CD4-positive, alpha-beta memory T cell (primary cell): ENCODE measurements at places on chromosomes 13 and 19.

DNA sequence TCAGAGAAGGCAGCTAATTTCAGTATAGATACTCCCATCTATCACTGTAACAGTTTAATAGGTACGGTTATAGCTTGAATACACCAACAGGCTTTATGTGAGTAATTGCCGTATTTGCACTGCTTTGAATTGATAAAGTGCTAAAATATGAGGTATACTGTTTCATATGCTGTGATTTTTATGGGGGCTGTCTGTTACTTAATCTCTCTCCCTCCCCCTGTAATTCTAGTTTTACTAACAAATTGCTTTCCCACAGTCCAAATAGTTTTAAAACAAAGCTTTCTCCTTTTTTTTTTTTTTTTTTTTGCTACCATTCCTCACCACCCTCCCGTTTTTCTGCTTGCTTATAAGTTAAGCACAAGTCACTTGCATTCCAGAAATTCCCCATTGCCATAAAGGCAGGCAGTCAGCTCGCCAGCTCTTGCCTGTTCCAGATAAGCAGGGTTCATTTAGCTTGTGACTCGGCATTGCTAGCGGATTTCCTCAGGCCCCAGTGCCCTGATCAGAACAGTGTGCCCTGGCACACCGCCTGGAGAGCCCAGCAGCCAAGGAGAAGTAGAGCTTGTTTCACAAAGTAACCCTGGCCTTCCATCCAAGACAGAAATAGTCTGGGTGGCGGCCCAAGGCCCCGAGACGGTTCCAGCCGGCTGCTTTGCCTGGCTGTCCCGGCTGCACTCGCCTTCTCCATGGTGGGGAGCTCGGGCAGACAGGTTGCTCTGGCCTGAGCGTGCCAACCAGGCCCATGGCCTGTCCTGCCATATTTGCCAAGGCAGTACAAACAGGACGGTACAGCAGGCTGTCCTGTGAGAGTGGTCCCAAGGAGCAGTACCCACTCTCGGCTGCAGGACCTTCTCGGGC is 43.5 kb upstream of the NPAS1 start:
- no peak for DNase-seq

DNA sequence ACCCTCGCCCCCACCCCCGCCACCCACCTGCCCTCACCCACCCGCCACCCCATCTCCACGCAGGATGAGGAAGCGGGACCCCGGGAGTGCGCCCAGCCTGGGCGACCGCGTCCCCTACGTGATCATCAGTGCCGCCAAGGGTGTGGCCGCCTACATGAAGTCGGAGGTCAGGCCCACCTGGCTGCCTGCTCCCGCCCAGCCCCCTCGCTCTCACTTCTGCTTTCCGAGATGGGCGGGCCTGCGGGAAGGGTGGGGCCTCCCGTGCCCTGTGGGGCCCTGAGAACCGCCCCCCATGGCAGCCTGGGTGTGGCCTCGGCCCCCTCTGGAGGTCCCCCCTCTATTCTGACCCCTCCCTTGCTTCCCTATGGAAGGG is 3.1 kb upstream of the SPIB start:
- no peak for DNase-seq

- DNase-seq, result peak; percentile 66
Observed at GRCh38 chr19:47032171-47032811, 12.7 kb downstream of the NPAS1 start.

DNA sequence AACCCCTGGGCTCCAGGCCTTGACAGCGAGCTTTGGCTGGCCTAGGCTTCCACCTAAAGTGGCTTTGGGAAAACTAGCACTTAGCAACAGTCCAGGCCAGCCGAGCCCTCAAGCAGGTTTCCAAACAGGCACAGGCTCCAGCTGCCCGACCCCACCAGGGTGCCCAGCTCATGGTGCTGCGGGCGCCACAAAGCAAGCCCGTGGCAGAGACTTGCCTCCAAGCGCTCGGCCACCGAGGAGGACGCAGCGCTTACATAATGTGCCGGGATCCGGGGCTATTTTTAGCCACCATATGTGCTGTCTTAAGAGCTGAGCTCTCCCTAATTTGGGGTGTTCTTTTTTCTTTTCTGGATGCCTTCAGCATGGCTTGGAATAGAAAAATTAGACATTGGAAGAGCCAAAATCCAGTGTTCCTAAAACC is 56.1 kb upstream of the F7 start:
- DNase-seq, result no peak

- no peak for DNase-seq
Observed at GRCh38 chr19:16191216-16191908, 6.2 kb downstream of the FAM32A start.

DNA sequence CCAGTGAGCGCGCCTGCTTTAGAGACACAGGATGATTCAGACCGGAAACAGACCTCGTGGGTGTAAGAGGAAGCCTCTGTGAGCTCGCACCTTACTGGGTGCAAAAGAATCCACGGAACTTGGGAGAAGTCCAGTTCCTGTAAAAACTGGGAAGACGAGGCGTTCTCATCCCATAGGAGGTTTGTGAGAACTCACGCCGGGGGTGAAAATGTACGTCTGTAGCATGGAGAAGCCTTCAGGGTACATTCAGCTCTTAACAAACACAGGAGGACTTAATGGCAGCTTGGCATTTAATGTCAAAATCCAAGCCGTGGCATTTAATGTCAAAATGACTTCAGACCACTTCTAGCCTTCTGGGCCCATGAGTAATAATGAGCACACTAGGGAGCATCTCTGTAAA is 17.4 kb upstream of the OR7D2 start:
- no peak for DNase-seq

DNA sequence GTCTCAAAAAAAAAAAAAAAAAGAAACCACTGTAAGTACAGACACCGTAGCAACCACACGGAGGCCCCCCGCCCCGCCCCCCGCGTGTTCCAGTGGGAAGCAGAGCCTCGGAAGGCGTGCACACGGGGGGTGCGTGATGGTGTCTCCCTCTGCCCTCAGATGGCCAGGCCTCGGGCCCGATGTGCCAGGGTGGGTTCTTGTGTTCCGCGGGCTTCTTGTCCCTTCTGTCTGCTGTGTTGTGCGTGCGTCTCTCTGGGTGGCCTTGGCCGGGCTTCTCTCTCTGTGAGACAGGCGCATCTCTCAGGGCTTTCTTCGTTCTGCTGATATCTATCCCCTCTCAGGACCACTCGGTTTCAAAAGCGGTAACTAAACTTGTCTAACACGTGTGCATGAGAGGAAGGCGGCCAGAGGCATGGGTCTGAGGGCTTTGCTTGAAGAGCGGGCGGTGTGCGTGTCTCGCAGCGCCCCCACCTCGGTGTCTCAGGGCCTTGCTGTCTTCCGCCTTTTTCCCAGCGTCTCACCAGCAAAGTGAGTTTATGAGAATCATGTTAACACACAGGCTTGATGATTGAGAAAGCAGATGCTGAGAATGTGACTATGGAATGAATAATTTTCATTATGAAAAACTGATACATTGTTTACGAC is 12.6 kb downstream of the ATP11A start:
- no peak for DNase-seq

DNA sequence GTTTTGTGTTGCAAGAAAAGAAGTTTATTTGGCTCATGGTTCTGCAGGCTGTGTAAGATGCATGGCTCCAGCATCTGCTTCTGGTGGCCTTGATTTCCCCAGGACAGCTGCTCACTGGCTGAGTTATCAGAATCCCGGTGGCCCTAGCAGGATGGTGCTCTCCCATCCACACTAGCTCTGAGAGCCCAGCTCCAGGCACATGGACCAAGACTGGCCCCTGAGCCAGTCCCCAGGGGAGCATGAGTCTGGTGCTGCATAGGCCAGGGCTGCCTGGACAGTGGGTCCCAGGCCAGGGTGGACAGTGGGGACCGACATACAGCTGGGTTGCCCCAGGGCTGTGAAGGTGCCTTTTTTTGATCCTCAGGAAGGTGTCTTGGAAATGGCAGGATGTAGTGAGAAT is 10.4 kb downstream of the ADGRE2 start:
- DNase-seq, result no peak

DNA sequence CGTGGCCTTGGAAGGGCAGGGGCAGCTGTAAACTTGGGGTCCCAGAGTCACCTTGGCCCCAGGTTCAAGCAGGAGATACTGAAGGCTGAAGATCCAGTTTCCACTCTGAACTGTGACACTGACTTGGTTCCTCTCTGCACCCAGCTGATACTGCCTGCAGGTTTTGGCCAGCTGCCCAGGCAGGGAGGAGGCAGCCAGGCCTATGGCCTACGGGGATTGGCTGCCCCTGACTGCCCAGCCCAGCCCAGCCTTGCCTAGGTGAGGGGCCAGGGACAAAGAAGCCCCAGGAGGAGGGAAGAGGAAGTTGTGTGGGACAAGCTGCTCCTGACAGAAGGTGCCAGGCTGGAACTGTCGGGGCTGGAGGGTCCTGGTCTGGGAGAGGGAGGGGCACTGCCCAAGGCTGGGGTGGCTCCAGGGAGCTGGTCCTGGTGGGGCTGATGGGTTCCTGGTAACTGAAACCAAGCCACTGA is 51.7 kb upstream of the CYP4F8 start:
- DNase-seq, result no peak

DNA sequence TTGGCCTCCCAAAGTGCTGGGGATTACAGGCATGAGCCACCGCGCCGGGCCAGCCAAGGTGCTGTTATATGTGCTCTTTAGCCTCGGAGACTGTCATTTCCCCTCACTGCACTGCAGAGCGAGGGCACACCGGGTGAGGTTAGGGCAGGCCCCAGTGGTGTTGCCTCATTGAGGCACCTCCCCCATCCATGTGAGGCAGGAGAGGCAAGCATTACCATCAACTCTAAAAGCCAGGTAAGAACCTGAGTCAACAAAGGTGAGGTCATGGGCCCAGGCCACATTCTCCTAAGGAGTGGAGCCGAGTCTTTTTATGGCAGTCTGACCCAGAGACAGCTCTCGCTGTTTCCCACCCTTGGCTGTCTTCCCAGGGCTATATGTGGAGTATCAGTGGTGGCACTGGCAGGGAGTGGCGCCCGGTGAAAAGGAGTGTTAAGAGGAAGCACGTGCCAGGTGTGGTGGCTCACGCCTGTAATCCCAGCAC is 10.9 kb downstream of the B3GNT8 start:
- DNase-seq, result no peak

DNA sequence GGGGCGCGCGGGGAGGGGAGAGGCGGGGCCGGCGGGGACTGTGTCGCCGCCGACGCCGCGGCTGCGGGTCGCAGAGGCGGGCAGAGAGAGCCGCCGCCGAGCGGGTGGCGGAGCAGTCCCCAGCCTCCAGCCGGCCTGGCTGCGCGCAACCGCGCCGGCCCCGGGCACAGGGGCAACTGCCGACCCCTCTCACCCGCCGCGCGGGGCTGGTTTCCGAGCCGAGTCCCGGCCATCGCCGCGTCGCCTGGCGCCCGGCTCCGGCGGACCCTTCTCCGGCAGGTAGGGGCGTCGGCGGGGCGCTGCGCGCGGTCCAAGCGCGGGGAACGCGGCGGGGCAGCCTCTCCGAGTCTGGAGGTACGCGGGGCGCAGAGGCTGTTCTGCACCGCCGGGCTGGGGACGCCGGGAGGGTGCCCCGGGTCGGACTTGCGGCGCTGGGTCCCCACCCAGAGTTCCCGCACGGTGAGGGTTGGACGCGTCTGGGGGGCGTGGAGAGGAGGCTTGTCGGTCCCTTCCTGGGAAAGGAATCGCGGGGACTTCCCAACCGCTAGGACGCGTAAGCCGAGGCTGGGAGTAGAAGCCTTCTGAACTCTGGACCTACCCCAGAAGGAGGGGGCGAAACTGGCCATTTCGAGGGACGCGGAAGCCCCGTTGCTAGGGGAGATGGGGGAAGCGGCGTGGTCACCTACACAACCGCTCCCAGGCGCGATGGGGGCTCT is 133.6 kb upstream of the MYO16 start:
- DNase-seq, result peak; percentile 5

GRCh38 chr13:42539670-42540069 is 34.3 kb upstream of the TNFSF11 start:
- no peak for DNase-seq

- DNase-seq, result no peak
Observed at GRCh38 chr19:28956961-28957360, 256.0 kb downstream of the UQCRFS1 start.

GRCh38 chr19:14265290-14266036 is 59.5 kb upstream of the ADGRL1 start:
- no peak for DNase-seq

DNA sequence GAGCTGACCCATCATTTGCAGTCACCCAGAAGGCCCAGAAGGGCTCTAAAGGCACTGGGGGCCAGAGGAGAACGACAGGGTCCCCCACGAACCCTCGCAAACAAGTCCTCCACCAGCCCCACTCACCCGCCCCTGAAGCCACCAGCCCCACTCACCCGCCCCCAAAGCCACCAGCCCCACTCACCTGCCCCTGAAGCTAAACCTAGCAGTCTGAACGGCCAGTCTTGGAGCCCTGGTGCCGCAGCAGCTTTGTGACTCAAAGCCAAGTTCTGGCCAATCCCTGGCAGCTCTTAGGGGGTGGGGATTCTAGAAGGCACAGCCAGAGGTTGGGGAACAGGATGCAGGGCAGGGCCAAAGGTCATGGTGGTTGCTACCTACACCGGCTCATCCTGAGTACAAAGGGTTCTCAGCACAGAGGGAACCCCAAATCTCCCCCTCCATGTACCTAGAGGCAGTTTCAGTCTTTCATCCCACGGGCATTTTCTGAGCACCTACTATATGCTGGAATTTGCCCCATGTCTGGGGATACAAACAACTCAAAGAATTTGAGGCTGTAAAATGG is at the start of gene IQCN:
TSS of gene IQCN (minus strand) at position 234 of the 562 bp plus-strand sequence. CDS start 4,974 bp downstream, outside the sequence.
- DNase-seq, result no peak

GRCh38 chr13:50511877-50512341 is 331.6 kb downstream of the DLEU7 start:
- DNase-seq, result no peak

- DNase-seq, result no peak
Observed at GRCh38 chr13:106570299-106570852, 2.4 kb upstream of the ARGLU1 start.
